Activated T-helper 1 cell treated with anti-CD3 and anti-CD28 coated beads, Interleukin-12 subunit alpha, Interleukin-12 subunit beta, Interleukin-2, Interleukin-4 antibody, amounts not matched to agents 30 ng/mL and 10 ng/mL and 1 ng/mL, durations not matched to agents 14 hours and 24 hours and 36 hours (primary cell): ENCODE measurements at places on chromosomes 3 and 15. TPM values are rescaled to one million over a fixed set of nuclear protein-coding genes. Genes with fewer than 3 reads are reported as not detected.

DNA sequence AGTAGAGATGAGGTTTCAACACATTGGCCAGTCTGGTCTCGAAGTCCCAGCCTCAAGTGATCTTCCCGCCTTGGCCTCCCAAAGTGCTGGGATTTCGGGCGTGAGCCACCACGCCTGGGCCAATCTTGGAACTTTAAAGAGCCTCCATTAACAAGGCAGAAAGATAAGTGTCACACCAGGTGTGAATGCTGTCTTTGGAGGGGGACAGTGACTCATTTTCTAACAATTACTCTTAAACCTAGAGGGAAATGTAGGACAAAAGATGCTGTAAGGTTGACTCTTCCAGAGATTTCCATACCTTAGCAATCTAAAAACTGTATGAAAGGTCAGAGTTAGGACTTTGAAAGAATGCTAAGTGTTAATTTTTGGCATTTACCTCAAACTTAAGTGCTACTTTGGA lies 84.9 kb downstream of the FNDC3B start:
- no peak for DNase-seq

DNA sequence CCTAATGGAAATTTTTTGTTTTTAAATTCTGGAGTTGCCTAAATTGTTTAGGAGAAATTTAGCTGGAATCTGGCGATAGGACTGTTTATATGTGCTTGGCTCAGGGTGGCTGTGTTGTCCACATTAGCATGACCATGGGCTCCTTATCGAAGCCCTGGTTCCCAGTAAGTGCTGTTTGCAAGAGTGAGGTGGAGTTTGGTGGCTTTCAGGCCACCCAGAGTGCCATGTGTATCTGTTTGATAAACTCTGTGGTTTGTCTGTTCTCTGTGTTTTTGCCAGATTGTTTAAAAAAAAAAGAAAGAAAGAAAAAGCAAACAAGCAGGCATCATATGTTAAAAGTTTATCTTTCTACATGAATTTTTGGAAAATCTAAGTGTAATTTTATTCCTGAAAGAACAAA lies 51.5 kb downstream of the PLCL2 start:
- no peak for DNase-seq

GRCh38 chr3:122671553-122671952 lies 9.1 kb upstream of the PARP14 start:
- no peak for DNase-seq

- no peak for DNase-seq
These were observed 61.4 kb upstream of the KLF13 start for GRCh38 chr15:31265090-31265870.

Gene MGLL
- total RNA-seq, result 2.2 and 2.5 TPM in 2 replicates

Gene RTP4
- 3.4 and 4.0 TPM in 2 replicates for total RNA-seq

Gene ATP13A5
- total RNA-seq, result not detected in 2 replicates
